Tongue (tissue), 3 donors: ENCODE measurements at places on chromosomes 7 and 10. TPM values are rescaled to one million over a fixed set of nuclear protein-coding genes. Genes with fewer than 3 reads are reported as not detected.
A peak's percentile ranks its signal among the peaks of the same experiment; 100 is the strongest.

- no peak for DNase-seq
Observed at GRCh38 chr7:142642316-142642715, 107.0 kb upstream of the PRSS1 start.

- no peak for DNase-seq
Observed at GRCh38 chr10:69261184-69261583, 17.1 kb upstream of the HK1 start.

- DNase-seq = peak; percentile 32
Observed at GRCh38 chr10:101832325-101832771, 11.3 kb downstream of the KCNIP2 start.

GRCh38 chr10:78740976-78741915, 327.5 kb upstream of the ZMIZ1 start:
- peak; percentile 94 for DNase-seq

- DNase-seq = no peak
Observed at GRCh38 chr7:33129806-33130153, 416 bp downstream of the BBS9 start.

DNA sequence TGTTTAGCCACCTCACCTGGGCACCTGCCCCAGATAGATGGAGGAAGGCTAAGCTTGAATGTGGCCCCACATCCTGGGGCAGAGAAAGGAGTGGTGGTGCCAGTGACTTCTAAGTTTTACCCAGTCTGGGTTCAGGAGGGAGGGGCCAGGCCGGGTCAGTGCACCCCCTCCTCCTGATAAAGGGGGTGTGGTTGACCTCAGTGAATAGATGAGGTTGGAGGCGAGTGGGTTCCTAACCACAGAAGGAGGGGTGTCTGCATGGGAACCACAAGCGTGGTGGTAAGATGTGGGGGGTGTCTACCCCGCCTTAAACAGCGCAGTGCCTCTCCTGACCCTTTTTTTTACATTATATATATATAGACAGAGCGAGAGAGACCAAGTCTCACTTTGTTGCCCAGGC, 105.3 kb upstream of the KCTD7 start:
- no peak for DNase-seq

GRCh38 chr7:4085937-4086691, 596.0 kb upstream of the FOXK1 start:
- DNase-seq = no peak

DNA sequence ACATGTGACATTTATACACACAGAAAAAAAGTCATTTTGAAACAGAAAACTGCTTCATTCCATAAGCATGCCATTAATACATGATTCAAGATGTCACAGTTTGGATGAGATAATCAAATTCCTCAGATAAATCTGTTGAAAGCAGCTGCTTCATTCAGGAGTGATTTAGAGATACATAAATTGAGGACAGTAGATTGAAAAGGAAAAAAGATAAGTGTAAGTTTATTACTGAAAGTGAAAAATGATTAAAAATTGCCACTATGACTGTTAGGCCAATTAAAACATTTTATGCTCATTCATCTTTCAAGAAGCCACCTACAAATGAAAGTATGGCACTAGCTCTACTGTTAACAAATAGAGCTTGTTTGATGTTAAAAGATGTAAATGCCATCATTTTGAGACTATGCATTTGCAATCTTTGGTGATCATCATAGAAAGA, 136.9 kb upstream of the CDK6 start:
- peak; percentile 38 for DNase-seq

KLLN gene
- 0.10 TPM for total RNA-seq

GRCh38 chr7:150326657-150327268, 3.4 kb upstream of the ACTR3C start:
- DNase-seq = no peak

- no peak for DNase-seq
Observed at GRCh38 chr7:142012825-142013511, 17.3 kb downstream of the MGAM start.

DNA sequence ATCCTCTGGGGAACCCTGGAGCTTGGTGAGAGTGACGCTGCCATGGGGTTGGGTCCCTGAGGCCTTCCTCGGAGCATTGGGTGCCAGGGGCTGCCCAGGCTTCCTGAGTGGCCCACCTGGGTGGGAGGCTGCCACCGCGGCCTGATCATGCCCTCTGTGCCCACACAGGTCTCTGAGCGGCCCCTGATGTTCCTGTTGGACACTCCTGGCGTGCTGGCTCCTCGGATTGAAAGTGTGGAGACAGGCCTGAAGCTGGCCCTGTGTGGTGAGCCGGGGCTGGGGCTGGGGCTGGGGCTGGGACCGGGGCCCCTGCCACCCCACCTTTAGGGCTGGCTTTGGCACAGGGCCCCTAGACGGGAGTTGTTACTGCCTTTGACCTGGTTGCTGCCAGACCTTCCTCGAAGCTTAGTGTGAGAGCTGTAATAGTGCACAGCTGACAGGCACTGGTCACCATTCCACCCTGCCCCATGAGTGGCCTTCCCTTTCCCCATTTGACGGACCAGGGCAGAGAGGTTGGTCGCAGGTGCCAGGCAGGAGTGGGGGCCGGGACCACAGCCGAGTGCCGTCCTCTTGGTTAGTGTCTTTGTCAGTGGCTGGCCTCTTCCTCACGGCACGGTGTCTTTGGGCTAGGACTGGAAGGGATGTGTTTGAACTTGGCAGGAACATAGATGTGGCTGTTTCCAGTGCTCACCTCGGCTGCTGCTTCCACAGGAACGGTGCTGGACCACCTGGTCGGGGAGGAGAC, 8.2 kb downstream of the MTG1 start:
- DNase-seq = no peak
